Dermis blood vessel endothelial cell (primary cell): ENCODE measurements at places on chromosomes 11 and 22. TPM values are rescaled to one million over a fixed set of nuclear protein-coding genes. Genes with fewer than 3 reads are reported as not detected.

DNA sequence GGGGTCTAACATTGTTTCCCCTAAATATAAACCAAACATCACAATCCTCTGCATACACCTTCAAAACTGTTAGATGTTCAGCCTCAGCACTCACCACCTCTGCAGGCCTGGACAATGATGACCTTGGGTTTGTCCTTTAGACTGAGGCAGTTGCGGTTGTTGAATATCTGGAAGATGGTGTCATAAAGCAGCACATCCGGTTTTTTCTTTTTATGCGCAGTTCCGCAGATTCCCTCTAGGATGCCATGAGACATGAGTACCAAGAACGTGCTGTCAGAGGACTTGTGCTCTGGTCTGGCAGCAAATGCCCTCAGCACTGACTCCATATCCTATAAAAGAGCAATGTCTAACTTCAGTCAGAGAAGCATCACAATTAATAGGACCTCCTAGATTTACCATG lies 22.8 kb downstream of the CASP5 start:
- DNase-seq: peak; percentile 1

DNA sequence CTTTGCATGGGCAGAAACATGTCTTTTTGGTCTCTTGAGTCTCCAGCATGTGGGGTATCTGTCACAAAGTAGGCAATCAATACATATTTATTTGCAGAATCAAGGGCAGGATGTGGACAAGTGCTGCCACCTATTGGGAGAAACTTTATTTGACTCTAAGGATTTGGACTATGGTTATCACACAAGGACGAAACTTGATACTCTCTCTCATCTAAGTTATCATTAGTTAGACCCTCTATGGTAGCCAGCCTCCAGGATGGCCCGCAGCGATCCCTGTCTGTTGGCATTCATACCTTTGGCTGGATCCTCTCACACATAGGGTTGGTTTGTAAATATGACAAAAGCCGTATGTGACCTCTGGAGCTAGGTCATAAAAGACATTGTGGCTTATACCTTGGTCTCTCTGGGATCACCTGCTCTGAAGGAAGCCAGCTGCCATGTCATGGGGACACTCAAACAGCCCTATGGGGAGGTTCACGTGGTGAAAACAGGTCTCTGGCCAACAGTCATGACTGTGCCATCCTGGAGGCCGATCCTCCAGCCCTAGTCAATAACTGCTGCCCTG lies 1.1 kb upstream of the FBXO7 start:
- DNase-seq: peak; percentile 75

DNA sequence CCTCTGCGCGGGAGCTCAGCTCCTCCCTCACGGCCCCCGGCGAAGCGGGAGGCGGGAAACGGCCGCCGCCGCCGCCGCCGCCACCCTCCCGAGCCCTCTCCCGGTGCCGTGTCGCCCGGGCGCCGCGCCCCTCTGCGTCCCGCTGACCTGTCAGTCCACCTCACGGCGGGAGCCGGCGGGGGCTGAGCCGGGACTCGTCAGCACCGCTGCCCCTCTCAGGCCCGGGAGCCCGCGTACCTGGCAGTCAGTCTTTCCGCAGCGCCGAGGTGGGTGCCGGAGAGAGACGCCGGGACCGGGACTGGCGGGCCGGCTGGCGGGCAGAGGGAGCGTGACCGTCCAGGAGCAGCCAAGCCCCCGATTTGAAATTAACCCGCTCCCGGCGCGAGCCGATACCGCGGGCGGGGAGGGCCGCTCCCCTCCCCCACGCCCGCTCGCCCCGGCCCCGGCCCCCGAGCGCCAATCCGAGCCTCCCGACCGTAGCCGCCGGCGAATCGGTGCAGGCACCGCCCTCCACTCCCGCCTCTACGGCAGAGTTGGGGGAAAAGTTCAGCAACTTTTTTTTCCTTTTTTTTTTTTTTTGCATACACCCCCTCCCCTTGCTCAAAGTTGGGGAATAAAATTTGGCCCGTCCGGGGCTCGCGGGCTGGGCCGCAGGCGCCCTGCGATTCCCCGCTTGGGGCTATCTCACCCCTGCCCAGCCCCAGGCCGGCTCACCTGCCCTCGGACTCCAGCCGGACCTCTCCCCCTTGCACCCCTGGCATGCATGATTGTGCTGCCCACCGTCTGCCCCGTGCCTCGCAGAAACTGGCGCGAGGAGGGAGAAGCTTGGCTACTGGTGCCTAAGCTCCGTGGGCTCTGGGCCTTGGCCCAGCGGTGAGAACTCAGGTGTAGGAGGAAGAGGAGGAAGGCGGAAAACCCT lies 774 bp upstream of the E2F8 start:
- DNase-seq: peak; percentile 32

- DNase-seq: peak; percentile 60
These were observed at the start of gene BSX for GRCh38 chr11:122981388-122982264. Gene BSX (minus strand): TSS chr11:122981834. CDS start chr11:122981671, 163 bp downstream.

DNA sequence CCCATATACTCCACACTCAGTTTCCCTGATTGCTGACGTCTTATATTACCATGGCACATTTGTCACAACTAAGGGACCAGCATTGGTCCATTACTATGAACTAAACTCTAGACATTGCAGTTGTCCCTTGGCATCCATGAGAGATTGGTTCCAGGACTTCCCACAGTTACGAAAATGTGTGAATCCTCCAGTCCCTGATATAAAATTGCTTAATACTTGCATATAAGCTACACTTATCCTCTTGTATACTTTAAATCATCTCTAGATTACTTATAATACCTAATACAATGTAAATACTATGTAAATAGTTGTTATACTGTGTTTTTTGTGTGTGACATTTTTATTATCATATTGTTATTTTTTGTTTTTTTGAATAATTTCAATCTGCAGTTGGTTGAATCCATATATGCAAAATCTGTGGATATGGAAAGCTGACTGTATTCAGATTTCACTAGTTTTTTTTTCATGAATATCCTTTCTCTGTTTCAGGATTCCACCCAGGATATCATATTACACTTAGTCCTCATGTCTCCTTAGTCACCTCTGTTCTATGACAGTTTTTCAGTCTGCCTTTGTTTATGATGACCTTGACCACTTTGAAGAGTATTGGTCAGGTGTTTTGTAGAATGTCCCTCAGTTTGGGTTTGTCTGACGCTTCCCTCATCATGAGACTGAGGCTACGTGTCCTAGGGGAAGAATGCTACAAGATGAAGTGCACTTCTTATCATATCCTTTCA lies 55.3 kb downstream of the INSC start:
- DNase-seq: no peak

Gene ZP1
- not detected in 2 replicates for total RNA-seq
